ENCODE measurements at places on chromosomes 5 and 9. TPM values are rescaled to one million over a fixed set of nuclear protein-coding genes. Genes with fewer than 3 reads are reported as not detected.

The MCIDAS gene
- total RNA-seq = not detected

The CAMK4 gene
- 2.9 TPM for total RNA-seq

The OR13J1 gene
- total RNA-seq = not detected

The TXNDC8 gene
- not detected for total RNA-seq

The HAVCR1 gene
- not detected for total RNA-seq

The TMEM252 gene
- not detected for total RNA-seq

The CCL28 gene
- 5.1 TPM for total RNA-seq

The CCDC152 gene
- 3.4 TPM for total RNA-seq

The ANGPTL2 gene
- total RNA-seq = 47.5 TPM

The BAAT gene
- not detected for total RNA-seq

The KCNN2 gene
- total RNA-seq = not detected

The IFNE gene
- 4.5 TPM for total RNA-seq

The FOXD4 gene
- total RNA-seq = 0.27 TPM

The GRXCR2 gene
- not detected for total RNA-seq

The SHROOM1 gene
- 7.6 TPM for total RNA-seq

The LCN12 gene
- not detected for total RNA-seq

The FOXD1 gene
- 0.74 TPM for total RNA-seq

The SMIM33 gene
- not detected for total RNA-seq

The BRIX1 gene
- 41.9 TPM for total RNA-seq

The ROR2 gene
- total RNA-seq = 26.5 TPM

The SH3GL2 gene
- 0.18 TPM for total RNA-seq

The RLN2 gene
- total RNA-seq = not detected

The S1PR3 gene
- total RNA-seq = 12.8 TPM

The GAPT gene
- not detected for total RNA-seq

The SLC25A25 gene
- 20.2 TPM for total RNA-seq

The C5orf58 gene
- not detected for total RNA-seq

The LHX6 gene
- not detected for total RNA-seq

The BNC2 gene
- total RNA-seq = 53.3 TPM

The CDKN2B gene
- 16.0 TPM for total RNA-seq

The IL31RA gene
- total RNA-seq = 0.72 TPM

The IFNA13 gene
- total RNA-seq = not detected

The EIF4E1B gene
- total RNA-seq = not detected

The CDKN2A gene
- total RNA-seq = 21.8 TPM

The ELAVL2 gene
- total RNA-seq = 0.81 TPM

The ZNF618 gene
- total RNA-seq = 5.8 TPM

The SPATA9 gene
- total RNA-seq = not detected

The KCNV2 gene
- total RNA-seq = not detected
